ENCODE measurements at places on chromosomes 3 and 15.

DNA sequence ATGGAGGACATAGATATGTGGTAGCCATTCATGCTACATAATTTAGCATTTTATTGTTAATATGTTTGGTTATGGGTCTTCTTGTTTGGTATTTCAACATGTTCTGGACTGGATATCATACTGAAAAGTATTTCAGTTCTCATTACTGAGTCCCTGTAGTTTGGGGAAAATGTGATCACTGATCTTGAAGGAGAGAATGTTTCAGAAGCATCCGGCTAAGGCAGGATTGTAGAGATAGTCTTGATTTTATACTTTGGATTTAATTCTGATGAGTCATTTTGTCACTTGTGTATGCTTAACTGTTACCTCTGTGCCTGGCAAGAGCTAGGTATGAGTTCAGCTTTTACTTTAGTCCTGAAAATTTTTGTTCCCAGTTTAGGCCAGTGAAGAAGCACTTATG, 7.1 kb downstream of the CHD2 start:
- DNase-seq, result no peak

- no peak for DNase-seq
These were observed 218.4 kb upstream of the TLE3 start for GRCh38 chr15:70316059-70316600.

DNA sequence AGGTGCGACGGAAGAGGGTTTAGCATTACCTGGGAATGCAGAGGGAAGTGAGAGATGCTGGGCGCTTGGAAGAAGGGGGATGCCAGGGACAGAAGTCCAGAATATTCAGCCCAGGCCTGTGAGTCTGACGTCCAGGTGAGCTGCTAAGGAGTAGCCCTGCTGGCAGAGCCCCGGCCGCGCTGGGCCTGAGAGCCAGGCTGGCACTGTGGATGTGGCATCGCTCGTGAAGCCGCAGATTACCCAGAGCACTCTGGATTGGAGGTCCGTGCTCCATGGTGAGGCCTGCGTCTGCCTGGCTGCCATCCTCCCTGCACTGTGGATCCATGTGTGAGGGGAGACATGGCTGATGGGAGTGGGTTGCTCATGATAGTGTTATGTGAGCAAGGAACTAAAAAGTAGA, 14.5 kb downstream of the MAN2A2 start:
- DNase-seq, result no peak

DNA sequence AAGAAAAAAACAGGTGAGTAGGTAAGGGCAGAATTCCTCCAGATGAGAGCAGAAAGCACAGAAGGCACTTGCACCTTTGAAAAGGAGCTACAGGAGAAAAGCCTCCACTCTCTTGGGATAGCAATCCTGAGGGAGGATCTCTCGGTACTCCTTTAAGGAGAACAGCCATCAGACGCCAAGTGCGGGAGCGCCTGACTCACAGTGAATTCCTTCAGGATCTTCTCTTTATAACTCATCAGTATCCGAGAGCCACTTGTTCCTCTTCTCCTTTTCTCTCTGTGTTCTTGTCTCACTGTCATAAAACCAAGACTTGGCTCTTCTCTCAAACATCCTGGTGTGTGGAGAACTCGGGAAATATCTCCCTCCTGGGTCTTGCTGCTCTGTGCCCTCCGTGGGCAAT, 10.1 kb upstream of the GOLGA8J start:
- no peak for DNase-seq

- no peak for DNase-seq
These were observed 80.9 kb upstream of the TOPAZ1 start for GRCh38 chr3:44160818-44161217.

- no peak for DNase-seq
These were observed 5.3 kb downstream of the ASB14 start for GRCh38 chr3:57287205-57287604.

GRCh38 chr15:89171136-89172072, 50.0 kb downstream of the RLBP1 start:
- peak; percentile 39 for DNase-seq

GRCh38 chr3:130509008-130509407, 8.0 kb upstream of the COL6A6 start:
- no peak for DNase-seq

DNA sequence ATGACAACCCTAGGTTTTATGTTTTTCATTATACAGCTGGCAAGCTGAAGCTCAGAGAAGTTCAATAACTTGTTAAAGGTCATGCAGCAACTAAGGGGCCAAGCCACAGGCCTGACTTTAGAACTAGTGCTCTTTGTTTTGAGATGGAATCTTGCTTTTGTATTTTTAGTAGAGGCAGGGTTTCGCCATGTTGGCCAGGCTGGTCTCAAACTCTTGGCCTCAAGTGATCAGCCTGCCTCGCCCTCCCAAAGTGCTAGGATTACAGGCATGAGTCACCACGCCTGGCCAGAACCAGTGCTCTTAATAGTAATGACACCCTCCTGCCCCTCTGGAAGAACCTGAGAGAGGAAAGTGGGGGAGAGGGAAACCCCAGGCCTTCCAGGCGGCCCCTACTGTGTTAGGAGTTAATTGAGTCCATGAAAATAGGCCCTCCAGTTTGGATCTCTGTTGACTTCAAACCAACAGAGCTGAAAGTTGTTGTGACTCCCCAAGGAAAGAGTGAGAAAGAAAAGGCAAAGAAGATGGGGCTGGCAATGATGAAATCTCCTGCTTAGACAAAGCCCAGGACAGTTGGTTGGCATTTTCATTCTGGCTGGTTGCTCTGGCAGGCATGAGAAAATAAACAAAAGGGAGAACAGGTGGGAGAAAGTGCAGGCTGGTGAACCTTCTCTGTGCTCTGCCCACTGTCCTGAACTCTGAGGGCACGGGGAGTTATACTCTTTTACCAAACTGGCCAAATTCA, 3.6 kb upstream of the PRRT3 start:
- DNase-seq, result no peak

GRCh38 chr3:45583021-45583851, 11.3 kb upstream of the LIMD1 start:
- no peak for DNase-seq

GRCh38 chr3:40317061-40317855, 7.8 kb downstream of the EIF1B start:
- peak; percentile 70 for DNase-seq

GRCh38 chr15:59419170-59419569, 18.8 kb upstream of the FAM81A start:
- no peak for DNase-seq

DNA sequence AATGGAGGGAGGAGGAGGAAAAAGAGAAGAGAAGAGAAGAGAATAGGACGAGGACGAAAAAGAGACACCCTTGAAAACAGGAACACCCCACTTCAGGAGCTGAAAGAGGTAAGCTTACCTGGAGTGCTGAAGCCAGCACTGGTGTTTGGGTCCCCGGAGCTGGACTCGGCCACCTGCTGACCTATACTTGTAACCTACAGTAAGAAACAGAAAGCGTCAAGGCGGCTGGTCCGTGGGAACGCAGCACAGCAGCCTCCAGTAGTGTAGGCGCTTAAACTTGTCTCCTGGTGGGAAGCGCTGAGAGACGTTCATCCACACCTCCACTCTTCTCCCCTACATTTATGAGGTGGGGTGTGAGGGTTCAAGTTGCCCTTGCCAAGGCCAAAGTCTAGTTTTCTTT, 141.0 kb downstream of the NSMCE3 start:
- no peak for DNase-seq

DNA sequence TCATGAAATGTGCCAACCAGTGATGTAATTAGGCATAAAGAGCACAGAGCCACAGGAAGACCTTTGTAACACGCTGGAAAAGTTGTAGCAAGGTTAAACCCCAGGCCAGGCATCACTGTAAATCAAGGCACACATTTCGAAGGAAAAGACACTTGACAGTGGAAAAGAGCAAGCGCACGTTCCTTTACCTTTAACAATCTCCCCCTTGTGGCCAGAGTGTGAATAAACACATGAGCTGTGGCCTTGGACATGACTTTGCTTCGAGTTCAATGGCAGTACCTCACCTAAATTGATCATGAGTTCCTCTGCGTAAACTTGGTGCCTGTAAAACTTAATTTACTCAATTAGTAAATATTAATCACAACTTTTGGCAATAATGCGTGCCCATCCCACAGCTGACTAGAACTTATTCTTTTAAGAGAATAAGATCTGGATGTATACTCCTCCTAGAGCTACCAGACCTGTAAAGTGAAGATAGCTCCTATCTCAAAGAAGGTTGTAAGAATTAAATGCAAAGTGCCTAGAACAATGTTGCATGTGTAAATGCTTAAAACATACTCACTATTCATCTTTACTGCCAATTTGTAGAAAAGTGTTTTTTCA, 757.0 kb upstream of the NECTIN3 start:
- peak; percentile 73 for DNase-seq

- no peak for DNase-seq
These were observed 339.0 kb upstream of the NR2E3 start for GRCh38 chr15:71471347-71471746.

GRCh38 chr3:51099794-51100535, 285.1 kb upstream of the MANF start:
- peak; percentile 9 for DNase-seq

GRCh38 chr3:192082730-192083660, 622.0 kb downstream of the PYDC2 start:
- DNase-seq, result no peak

DNA sequence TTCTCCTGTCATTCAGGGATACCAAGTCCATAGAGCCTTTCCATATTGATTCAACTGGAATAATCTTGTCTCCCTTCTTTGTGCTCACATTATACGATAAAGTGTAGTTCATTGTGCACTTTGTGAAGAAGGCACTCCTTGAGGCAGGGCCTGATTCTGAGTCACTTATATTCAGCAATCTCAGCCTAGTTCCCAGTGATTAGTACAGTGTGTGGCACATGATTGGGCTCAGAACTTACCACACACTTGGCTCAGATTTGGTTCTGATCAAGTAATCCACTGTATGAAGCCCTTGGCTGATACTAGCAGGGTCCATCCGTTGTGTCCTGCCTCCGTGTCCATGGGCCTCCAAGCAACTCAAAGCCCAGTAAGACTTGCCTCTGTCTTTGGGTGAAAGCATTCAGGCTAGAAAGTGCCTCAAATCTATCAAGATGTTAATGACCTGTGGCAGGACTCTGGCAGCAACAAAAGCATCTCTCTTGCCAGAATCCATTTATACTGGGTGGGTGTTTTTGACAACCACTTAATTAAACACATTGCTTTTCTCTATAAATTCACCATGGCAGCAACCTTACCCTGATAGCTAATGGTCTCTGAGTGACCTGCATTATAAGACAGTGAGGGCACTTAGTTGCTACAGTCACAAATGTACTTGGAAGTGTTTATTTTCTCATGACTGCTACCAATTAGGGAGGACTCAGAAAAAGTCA, 51.3 kb downstream of the TPRG1 start:
- no peak for DNase-seq

DNA sequence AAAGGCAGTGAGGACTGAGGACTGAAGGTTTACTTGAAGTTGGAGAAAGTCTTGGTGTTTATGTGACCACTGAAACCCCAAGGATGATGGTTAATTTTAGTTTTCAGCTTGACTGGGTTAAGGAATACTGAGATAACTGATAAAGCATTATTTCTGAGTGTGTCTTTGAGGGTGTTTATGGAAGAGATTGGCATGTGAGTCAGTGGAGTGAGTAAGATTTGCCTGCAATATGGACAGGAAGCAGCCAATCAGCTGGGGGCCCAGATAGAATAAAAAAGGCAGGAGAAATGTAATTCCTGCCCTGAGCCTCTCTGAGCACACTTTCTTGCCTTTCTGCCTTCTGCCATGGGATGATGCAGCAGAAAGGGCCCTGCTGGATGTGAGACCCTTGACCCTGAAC, 92.4 kb downstream of the KBTBD8 start:
- no peak for DNase-seq

DNA sequence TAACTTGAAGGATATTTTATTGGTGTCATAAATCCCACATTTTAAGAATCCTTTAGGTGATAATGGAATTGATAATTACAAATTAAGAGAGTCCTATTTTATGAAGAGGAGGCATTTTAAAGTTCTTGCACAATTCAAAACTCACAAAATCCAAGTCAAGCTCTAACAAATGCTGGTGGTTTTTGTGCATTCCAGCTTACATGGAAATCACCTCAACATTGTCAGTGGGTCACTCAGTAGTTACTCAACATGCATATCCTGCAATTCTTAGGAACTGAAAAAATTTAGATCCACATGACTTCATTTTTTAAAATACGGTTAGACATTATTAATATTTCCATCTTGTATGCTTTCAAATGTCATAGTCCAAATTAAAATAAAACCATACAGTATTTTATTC, 487.2 kb downstream of the CNTN3 start:
- no peak for DNase-seq

- no peak for DNase-seq
These were observed 51.2 kb downstream of the FGF12 start for GRCh38 chr3:192675958-192676649.

DNA sequence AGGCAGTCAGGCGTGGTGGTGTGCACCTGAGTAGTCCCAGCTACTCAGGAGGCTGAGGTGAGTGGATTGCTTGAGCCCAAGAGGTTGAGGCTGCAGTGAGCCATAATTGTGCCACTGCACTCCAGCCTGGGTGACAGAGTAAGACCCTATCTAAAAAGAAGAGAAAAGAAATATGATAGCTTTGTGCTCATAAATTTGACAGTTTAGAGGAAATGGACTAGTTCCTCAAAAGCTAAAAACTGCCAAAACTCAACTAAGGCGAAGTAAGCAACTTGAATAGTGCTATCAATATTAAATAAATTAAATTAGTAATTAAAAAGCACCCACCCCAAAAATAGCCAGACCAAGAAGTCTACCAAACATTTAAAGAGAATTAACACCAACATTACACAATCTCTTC, 24.5 kb upstream of the SLC15A2 start:
- no peak for DNase-seq

DNA sequence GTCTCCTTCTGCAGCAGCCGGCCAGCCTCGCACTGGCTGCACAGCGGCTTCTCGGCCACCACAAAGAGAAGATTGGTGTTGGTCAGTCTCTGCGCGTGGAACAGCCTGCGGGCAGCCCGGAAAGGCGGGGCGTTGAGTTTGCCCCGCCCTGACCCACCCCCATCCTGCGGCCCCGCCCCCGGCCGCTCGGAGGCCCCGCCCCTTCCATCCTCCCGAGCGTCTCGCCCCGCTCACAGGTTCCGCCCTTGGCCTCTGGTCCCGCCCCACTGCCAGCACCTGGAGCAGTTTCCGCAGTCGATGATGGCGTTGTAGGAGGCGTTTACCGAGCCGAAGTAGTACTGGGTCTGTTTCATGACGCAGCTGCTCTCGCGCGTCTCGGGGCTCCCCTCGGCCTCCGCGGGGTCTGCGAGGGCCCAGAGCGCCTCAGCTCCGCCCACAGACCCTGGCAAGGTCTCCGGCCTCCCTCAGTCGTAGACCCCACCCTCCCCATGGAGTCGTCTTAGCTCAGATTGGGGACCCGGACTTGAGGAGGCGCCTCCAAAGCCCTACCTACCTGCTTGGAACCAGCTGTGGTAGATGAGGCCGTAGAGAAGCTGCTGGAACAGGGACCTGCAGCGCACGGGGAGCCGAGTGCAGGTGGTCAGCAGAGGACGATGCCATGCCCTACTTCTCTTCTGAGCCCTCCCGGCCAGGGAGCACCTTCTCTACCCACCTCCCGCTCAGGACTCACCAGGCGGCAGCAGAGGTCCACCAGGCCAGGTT, 5.9 kb upstream of the TMEM115 start:
- peak; percentile 96 for DNase-seq

DNA sequence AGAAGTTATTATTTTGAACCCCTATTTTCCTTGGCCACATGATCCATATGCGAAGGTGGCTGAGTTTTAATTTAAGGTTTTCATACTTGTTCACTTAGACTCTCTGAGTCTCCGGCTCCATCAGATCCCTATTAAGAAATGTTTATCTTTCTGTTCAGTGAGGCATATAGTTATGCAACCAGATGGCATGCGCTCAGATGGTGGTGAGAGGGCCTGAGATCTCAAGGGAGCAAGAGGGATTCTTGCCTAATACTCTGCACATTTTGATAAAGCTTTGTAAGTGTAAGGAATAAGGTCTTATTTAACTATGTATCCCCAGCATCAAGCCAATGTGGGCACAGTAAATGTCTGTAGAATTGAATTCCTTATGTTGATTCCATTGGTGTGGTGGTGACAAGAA, 78.9 kb upstream of the DPH6 start:
- no peak for DNase-seq

Data from CD4-positive, alpha-beta T cell treated with Interleukin-1 beta for 1 hour (primary cell).